CD4-positive, alpha-beta T cell treated with Interleukin-12 subunit alpha and Interleukin-12 subunit beta, for 1 hour (primary cell): ENCODE measurements at places on chromosomes 12 and 14.
A peak's percentile ranks its signal among the peaks of the same experiment; 100 is the strongest.

- DNase-seq = no peak
Measured at GRCh38 chr14:99621948-99622347, 17.9 kb upstream of the CCDC85C start.

DNA sequence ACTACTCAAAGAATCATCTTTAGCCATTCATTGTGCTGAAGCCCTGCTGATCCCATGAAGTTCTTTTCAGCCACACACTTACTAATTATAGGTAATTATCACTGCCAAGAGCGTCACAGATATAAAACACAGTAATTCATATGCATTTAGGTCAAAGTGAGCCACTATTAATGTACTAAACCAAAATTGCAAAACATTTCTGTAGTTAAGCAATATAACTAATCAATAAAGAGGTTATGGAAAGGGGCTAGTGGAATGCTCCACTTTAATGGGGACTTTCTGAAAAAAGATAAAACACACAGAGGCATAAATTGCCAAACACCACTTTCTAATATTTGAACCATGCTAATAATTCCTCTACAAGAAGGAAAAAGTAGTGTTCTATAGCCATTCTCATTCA lies 6.8 kb upstream of the CEP128 start:
- no peak for DNase-seq

DNA sequence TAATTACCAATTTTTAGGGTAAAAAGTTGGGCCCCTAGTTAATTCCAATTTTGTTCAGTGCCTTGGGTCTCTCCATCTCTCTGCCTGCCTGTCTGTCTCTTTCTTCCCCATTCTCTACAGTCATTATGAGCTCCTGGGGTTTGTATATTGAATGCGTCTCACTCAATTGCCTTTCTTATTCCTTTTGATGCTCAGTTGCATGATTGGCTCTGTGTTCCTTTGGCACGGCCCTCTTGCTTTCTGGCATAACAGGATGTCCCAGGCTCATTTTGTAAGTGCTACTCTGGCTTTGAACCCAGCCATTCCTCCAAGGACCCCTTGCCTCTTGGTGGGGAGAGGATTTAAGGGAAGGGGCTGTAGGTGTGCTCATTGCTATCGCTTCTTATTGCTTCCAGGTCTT lies 35.6 kb downstream of the ZNF664 start:
- no peak for DNase-seq

DNA sequence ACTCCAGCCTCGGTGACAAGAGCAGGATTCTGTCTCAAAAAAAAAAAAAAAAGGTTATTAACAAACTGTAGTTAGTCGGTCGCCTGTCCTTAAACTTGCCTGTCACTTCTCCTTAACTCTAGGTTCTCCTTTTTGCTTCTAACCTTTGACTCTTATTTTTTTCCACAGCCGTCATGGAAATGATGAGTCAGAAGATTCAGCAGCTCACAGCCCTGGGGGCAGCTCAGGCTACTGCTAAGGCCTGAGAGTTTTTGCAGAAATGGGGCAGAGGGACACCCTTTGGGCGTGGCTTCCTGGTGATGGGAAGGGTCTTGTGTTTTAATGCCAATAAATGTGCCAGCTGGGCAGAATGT lies 418 bp upstream of the MYG1 start:
- DNase-seq = peak; percentile 38

GRCh38 chr12:77493302-77494168 lies 337.2 kb upstream of the NAV3 start:
- no peak for DNase-seq

- peak; percentile 1 for DNase-seq
Measured at GRCh38 chr14:72894623-72895378, 900 bp upstream of the DPF3 start.

DNA sequence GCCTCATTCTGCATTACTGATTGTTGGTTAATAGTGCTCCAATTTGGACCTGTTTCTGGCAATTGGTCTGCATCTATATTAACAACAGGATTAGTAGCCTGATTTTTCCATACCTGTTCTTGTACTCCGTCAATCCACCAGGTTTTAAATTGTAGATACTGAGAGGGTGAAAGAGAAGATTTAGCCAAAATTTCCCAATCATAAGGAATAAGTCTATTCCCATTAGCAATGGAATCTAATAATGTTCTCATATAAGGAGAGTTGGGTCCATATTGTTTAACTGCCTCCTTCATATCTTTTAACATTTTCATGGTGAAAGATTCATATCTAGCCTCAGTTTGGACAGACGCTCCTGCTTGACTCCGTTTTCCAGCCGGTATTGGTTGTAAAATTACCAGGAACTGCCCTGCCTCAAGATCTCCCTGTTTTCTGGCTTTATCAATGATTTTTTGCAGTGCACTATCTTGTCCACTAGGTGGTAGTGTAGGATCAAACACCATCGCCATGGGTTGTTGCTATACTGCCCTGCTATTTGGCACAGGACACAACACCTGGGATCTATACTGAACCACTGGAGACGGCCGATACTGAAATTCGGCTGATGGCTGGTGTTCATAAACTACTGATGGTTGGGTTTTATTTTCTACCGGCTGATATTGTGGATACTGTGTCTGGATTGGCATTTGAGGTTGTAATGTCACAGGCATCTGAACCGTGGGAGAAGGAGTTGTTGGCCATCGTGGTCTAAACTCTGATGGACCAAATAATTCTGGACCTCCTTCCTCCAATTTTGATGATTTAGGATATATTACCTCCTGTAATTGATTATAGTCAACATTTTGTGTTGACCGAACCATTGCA lies 25.2 kb downstream of the DHRS4L2 start:
- peak; percentile 80 for DNase-seq

- DNase-seq = no peak
Measured at GRCh38 chr12:97474161-97474560, 11.6 kb downstream of the RMST start.
